ENCODE measurements at places on chromosomes 16 and 17.

GRCh38 chr17:2240541-2240940 lies 63.0 kb downstream of the SMG6 start:
- no peak for DNase-seq

DNA sequence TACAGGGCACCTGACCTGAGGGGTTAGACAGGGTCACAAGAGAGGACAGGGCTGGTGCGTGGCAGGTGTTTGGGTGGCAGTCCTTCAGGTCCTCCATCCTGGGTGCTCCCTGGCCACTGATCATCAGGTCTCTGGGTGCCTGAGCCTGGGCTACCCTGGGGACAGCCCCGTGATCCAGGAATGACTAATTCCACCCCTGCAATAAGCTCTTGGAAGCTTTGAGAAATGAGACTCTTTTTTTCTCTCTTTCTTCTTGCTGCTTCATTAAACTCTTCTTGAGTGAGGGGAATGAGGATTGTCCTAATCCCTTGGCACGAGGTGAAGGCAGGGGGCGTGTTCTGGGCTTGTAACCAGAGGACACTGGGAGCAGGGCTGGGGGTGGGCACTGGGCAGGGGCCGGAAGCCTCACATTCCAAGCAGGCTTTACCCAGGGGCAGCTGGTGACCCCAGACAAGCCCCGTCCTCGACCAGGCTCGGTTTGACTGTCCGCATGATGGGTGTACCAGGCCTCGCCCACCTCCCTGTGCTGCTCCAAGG lies 21.4 kb upstream of the SPNS2 start:
- no peak for DNase-seq

- no peak for DNase-seq
Measured at GRCh38 chr16:74561626-74562025, 45.3 kb downstream of the GLG1 start.

DNA sequence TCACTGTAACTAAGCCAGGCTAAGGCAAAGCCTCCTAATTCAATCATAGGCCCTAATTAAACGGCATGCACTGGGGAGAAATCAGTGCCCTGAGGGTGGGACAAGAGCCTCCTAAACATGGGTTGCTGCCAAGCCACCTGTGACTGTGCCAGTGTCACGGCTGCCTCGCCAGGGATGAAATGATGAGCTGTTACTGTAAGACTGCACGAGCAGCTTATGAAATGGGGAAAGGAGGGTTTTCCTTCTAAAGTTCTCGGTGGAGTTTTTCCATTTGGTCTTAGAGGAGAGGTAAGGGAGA lies 12.7 kb downstream of the TMEM11 start:
- no peak for DNase-seq

- peak; percentile 28 for DNase-seq
Measured at GRCh38 chr17:33602981-33603380, 309.9 kb upstream of the ASIC2 start.

DNA sequence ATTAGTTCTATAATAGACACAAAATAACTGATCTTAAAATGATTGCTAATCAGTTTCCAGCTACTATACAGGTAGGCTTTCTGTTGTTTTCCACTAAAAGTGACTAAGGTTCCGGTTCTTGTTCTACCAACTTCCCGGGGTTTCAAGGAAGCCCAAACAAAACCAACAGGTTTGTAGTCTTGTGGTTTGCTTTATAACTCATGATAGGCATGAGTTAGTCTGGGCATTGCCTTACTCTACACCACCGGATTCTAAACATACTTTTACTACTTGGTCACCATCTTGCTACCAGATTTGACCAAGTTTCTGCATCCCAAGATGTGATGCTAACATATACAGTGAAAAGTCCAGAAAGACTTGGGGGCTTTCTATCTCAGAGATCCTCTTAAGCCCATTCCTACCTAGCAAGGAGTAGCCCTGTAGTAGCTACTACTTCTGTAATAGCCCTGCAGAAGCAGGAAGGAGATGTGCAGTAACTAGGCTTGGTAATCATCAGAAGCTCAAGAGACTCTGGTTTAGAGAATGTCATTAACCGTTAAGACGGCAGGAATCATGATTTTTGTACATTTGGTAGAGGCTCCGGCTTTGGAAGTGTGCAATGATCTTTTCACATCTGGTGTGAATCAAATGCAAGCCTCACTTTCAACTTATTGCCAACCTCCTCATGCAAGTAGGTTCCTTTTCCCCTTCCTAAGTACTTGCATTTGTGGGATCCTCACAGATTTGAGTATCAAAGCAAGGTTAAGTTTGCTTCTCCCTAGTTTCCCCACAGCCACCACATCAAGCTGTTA lies 1.6 kb downstream of the FAM117A start:
- DNase-seq, result no peak

DNA sequence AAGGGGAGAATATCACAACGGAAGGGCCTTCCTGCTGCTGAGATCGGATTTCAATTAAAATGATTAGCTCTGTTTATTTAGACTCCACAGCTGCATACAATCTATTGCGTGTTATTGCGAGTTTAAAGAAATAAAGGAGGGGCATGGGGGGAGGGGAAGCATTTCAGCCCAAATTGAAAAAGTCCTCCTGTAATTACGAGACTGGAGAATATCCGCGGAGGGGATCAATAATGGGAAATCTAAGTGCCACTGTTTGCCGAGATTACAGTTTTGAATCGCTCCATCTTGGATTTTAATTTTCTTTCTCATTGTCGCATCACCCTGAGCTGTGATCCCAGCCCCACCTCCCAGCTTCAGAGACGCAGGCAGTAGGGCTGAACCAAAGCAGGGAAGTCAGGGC lies 15.7 kb upstream of the RPL38 start:
- no peak for DNase-seq

- DNase-seq, result peak; percentile 45
Measured at GRCh38 chr17:64732336-64733006, 70.4 kb upstream of the SMURF2 start.

DNA sequence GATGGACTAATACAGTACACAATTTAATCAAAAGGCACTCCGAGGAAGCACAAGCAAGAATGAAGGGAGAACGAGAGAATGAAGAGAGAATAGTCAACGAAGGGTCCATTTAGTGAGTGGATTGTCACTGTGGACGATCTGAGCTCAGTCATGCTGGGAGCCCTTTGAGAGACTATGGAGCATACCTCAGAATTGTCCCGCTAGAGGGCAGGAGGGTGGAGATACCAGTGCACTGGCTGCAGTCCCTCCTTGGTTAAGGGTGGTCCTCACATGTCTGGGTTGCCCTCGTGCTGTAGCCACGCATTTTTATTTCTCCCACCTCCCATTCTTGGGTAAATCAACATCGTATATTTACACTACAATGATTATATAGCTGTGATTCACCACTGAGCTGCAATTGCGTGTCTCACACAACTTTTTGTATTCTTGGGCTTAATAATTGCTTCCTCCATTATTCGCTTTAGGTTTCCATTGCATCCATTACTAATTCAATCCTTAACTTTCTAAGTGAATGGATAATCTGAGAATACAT lies 33.2 kb upstream of the FAM20A start:
- no peak for DNase-seq

DNA sequence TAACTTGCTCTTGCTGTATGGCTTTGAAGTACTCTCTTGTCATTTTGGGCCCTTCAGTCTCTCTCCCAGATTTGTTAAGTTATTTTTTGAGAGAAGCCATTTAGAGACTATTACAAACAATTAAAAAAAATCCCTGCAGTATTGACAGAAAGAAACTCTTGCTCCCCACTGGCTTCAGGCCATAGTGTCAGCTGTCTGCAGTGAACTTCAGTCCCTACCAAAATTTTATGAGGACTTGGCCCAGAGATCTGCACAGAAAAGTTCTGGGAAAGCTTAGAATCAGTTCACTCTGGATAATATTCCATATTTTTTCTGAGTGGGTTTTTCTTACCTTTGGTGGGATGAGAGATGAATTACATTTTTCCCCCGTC lies 30.9 kb upstream of the SUPT4H1 start:
- no peak for DNase-seq

- DNase-seq, result no peak
Measured at GRCh38 chr16:17574256-17574655, 103.5 kb upstream of the XYLT1 start.
